ENCODE measurements at places on chromosomes 12 and 14.

DNA sequence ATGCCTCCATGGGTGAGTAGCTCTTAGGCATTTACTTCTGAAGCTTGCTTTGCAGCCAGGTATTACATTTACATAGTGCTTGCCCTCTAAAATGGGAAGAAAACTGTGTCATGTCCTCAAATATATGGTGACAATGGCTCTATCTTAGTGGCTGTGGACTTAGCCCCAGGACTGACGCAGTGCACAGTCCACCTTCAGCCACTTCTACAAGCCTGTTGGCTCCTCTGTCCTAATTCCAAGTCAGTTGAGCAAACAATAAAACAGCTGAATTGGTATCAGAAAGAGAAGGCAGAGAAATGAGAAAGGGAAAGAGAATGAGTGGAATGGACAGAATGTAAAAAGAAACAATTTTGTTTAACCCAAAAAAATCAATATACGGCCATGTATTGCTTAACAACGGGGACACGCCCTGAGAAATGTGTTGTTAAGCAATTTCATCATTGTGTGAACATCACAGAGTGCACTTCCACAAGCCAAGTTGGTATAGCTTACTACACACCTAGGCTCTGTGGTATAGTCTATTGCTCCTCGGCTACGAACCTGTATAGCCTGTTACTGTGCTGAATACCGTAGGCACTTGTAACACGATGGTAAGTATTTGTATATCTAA is 93.5 kb downstream of the GRIN2B start:
- no peak for DNase-seq

GRCh38 chr12:132771126-132771838 is 9.7 kb upstream of the ANKLE2 start:
- peak; percentile 21 for DNase-seq

DNA sequence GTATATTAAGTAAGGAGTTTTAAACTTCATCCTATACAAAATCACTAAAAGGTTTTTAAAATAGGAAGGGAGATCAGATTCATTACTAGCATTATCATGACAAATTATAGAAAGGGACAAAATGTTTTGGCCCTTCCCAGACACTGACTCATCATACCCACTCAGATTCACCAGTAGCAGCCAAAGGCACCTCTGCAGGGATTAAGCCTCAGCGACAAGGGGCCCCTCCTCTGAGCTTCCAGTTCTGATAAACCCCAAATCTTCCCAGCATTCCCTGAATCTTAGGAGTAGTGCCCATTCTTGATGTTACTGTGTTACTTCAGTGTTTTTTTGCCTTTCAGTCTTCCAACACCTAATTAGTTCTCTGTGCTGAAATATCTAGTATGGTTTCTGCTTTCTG is 14.5 kb downstream of the KRAS start:
- no peak for DNase-seq

GRCh38 chr12:40137252-40137651 is 31.4 kb upstream of the SLC2A13 start:
- DNase-seq = peak; percentile 64

DNA sequence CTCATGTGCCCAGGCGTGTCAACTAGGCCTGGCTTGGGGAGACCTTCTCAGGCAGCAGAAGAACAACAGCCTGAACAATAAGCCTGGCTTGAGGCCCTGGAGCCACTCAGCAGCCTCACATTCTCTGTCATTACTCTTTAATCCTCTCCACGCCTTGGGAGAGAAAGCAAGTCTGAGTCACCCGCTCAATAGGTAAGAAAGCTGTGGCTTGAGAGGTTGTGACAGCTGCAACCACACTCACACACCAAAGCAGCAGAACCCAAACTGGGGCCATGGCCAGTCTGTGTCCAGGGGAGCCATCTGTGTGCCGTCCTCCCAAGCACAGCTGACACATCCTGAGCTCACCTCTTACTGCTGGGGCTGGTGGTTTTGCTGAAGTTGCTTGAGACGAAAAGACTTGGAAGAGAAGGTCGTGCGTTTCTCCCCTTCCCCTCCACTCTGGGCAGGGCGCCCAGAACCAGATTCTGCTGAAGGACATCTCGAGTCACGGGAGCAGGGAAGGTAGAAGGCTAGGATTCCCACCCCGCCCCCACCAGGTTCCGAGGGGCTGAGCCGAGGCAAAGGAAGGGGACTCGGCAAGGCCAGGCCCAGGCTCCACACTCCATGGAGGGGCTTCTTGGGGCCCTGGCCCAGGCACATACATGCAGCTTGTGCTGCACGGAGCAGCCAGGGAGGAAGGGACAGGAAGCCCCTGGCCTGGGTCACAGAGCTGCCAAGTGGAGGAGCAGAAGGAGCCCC is 5.5 kb downstream of the TMEM63C start:
- DNase-seq = no peak

DNA sequence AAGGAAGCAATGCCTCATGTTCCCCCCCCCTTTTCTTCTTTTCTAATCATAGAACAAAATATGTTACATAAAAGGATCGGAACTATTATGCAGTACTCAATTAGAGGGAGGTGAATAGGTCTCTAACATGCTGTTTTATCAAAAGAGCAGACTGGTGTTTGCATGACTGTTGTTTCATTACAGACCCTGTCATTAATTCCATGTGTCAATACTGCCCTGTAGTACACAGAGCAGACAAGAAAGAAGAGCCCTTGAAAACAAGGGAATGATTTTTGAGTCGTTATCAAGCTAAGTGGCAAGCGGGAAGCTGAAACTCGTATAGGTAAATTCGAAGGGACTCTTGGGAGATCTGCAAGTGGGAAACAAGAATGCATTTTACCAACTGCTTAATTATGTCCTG is 76.9 kb upstream of the TMEM263 start:
- no peak for DNase-seq

DNA sequence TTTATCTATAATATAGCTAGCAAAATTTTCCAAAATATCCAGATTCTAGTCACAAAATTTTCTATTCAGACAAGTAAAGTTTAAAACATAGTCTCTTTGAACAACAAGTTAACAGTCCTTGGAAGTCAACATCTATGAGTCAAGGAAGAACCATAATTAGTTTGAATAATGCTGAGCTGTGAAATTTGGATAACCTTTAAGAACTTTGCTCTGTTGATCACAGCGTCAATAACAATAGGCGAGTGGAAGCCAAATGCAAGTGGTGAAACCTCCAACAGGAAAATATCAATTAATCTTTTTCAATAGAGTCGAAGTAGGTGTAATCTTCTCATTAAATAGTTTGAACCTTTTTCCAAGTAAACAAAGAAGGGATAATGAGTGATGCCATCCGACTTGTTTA is 466.6 kb downstream of the FOXG1 start:
- no peak for DNase-seq

DNA sequence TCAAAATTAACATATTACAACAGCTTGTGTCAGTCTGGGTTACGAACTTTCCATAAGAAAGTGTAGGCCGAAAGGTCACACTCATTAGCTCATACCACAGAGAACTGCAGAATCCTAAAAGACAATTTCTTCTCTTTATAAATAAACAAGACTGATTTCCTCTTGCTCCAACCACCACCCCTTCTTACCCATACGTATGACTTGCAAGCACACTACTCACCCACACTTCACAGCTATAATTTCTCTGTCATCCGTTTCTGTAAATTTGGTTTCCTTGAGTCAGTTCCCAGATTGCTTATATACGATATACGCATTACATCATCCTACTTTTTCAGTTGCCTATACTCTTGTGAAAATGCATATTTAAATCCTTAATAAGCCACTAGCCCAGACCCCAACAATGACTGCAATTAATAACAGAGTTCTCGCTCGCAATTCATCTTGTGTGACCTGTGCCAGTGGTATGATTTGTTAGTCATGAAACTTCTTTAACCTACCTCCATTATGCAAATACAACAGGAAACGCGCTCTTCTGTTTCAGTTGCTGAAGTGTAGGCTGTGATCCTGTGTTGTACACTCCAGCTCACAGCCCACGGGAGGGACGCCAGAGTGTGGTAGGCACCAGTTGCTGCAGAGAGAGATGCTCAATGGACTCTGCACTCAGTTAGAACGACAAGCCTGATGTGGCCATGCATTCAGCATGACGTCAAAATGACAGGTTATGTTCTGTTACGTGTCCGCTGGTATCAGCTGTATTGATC is 417.6 kb downstream of the PDZRN4 start:
- no peak for DNase-seq

DNA sequence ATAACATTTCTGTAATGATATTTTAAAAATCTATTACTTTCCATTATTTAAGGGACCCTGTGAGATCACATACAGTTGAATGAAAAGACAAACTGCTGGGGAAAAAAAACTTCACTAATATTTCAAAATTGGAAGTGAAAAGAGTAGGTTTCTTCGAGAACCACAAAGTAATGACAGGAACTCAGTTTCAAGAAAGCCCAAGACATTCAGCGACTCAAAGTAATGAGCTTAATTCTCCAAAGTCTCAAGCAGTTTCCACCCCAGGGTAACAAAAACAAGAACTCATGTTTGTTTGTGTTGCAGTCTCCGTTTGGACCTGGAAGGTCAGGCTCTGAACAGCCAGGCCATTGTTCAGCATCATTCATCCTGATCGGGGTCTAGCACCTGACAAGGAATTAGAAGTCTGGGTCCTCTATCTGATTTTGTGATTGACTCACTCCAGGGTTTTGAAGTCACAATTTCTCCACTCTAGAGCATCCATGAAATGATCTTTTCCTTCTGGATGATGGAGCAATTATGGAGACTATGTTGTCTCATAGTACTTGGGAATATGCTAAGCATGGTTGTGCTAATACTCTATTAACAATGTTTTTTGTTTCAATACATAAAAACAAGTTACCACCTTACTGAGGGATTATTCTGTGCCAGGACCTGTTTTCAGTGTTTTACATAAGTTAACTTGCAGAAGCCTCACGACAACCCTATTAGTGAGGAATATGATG is 126.9 kb downstream of the SLC25A21 start:
- DNase-seq = no peak

- peak; percentile 2 for DNase-seq
Measured at GRCh38 chr12:92297932-92298696, 152.5 kb upstream of the BTG1 start.

DNA sequence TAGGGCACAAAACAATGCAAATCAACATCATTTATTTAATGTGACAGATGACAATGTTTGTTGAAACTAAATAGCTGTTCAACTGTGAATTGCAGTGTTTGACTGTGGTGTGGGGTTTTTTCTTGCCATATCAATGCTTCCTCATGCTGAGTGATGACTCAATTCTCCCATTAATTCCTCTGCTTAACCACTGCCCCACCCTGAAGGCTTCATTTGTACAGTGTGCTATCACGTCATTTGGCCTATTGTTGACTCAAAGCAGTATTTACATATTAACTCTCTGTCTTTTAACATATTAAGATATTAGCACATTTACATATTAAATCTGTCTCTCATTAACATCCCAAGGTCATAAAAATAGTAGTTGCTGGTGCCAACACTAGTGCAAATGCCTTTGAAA is 164.8 kb upstream of the NRXN3 start:
- DNase-seq = no peak

GRCh38 chr14:101839661-101840060 is 78.2 kb downstream of the PPP2R5C start:
- no peak for DNase-seq

DNA sequence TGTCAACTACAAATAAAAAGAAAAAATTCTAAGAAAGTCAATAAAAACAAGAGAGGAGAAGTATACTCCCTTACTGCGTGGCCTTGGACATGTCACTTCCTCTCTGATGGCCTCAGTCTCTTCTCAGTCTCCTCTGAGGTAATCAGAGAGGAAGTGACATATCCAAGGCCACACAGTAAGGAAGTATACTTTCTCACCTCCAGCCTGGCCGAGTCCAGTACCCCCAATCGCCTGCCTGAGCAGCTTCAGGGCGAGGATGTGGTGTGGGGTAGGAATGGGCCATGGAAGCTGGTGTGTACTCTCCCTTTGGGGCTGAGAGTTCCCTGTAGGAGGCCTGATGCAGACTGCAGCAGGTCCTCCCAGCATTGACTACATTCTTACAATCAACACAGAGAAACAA is 15.8 kb downstream of the VDR start:
- no peak for DNase-seq

GRCh38 chr12:31525496-31526157 is 65.3 kb downstream of the DENND5B start:
- DNase-seq = no peak

DNA sequence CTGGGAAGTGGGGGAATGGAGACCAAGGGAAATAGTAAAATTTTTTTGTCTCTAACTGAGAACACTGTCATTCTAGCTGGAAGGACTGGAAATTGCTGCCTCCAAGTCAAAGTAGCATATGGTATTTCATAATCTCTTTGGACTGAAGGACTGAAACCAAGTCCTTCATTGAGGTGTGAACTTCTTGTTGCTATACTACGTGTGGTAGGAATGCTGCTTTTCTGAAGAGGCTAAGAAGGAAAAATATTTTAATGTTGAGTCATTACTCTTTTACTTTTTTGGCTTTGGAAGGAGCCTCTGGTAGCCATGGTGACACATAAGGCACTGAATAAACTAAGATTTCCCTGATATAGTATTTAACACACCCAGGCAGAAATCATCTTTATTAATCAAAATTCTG is 465.4 kb downstream of the NPAS3 start:
- no peak for DNase-seq

GRCh38 chr12:88188180-88188579 is 46.1 kb downstream of the TMTC3 start:
- no peak for DNase-seq

DNA sequence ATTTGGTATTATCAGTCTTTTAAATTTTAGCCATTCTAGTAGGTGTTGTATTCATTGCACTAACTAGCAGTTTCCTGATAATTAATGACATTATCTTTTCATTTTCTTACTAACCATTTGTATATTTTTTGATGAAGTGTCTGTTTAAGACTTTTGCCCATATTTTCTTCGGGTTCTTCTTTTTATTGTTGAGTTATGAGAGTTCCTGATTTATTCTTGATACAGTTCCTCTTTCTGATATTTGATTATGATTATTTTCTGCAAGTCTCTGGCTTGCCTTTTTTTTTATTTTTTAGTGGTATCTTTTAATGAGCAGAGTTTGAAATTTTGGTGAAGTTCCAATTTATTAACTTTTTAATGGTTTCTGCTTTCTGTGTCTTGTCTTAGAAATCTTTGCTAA is 6.2 kb upstream of the RNU6-7 start:
- DNase-seq = no peak

DNA sequence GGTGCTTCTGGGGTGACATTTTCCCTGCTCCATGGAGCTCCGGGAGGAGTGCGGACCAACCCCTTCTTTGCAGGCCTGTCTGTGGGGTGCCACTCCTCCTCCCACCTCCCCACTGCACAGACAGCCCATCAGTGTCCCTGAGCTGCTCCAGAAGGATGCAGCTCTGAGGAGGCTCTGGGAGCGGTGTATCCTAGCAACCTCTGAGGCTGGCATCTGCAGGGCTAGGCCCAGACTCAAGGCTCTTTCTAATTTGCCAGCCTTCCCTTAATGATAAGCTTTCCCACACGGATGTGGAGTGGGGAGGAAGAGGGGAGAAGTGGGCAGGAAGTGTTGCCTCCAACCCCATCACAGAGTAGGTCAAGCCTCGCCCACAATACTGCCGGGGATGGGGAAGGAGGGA is 59.7 kb downstream of the CALM1 start:
- DNase-seq = no peak

Measured in hematopoietic multipotent progenitor cell (in vitro differentiated cells).